Esophagus squamous epithelium (tissue), 5 donors: ENCODE measurements at places on chromosomes 16 and 17.

- no peak for DNase-seq
Measured at GRCh38 chr16:89661215-89661614, 3.6 kb downstream of the SPATA33 start.

- no peak for DNase-seq
Measured at GRCh38 chr17:49480836-49481615, 14.1 kb upstream of the NGFR start.

GRCh38 chr17:4560837-4561256, 470 bp upstream of the GGT6 start:
- no peak for DNase-seq

- no peak for DNase-seq
Measured at GRCh38 chr17:4969551-4970173, 2.0 kb upstream of the SPAG7 start.
